Ascending aorta (tissue), 2 donors: ENCODE measurements at places on chromosomes 3 and 15. TPM values are rescaled to one million over a fixed set of nuclear protein-coding genes. Genes with fewer than 3 reads are reported as not detected.
A peak's percentile ranks its signal among the peaks of the same experiment; 100 is the strongest.

RASGRP1 gene
- not detected for total RNA-seq

GRCh38 chr3:112074616-112075497, 11.3 kb upstream of the C3orf52 start:
- no peak for DNase-seq
- H3K36me3 ChIP-seq = no peaks in the 10 kb centered on the region
- no peak overlapping the region for H3K4me3 ChIP-seq
- no peak overlapping the region for H3K27ac ChIP-seq

DNA sequence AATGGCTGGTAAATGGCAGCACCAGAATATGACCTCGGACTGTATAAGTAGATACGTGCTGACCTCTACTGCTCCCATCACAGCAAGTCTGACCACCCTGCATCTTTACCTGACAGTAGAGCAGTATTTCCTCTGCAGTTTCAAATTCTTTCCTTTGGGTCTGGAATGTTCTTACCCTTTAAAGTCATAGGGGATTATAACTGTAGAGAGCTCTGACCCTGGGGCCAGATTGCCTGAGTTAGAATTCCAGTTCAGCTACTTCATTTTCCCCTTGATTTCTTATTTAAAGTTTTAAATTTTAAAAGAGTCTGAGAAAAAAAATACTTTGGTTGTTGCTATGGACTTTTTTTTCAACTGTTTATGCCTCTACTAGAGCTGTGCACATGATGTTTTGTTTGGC, 237.7 kb downstream of the NR1D2 start:
- H3K27me3 ChIP-seq = no peaks in the 10 kb centered on the region
- H3K4me3 ChIP-seq = no peak overlapping the region
- H3K27ac ChIP-seq = peak overlapping the region; percentile 72
- no peaks in the 10 kb centered on the region for H3K36me3 ChIP-seq

GRCh38 chr3:61858054-61858453, 296.7 kb downstream of the PTPRG start:
- H3K4me1 ChIP-seq = no peaks in the 10 kb centered on the region
- no peaks in the 10 kb centered on the region for H3K36me3 ChIP-seq
- no peak for DNase-seq
- no peak overlapping the region for H3K27ac ChIP-seq

- H3K27me3 ChIP-seq = no peaks in the 10 kb centered on the region
- no peak for DNase-seq
- no peaks in the 10 kb centered on the region for H3K36me3 ChIP-seq
- H3K27ac ChIP-seq = no peak overlapping the region
These were observed 61.2 kb upstream of the TNFAIP8L3 start for GRCh38 chr15:51155891-51156290.

DNA sequence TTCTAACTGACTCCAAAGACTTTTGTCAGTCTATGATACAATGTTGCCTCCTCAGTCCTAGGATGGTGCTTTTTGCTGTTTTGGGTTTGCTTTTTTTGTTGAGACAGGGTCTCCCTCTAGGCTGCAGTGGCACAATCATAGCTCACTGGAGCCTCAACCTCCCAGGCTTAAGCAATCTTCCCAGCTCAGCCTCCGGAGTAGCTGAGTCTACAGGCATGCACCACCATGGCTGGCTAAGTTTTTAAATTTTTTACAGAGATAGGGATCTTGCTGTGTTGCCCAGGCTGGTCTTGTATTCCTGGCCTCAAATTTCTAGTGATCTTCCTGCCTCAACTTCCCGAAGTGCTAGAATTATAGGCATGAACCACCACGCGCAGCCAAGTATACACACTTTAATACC, 22.5 kb downstream of the RUBCN start:
- peaks cover 14% of the 10 kb centered on the region for H3K4me1 ChIP-seq
- no peak overlapping the region for H3K4me3 ChIP-seq
- peak overlapping the region; percentile 93 for H3K27ac ChIP-seq
- peak; percentile 39 for DNase-seq

- DNase-seq = no peak
- H3K27me3 ChIP-seq = no peaks in the 10 kb centered on the region
- H3K27ac ChIP-seq = no peak overlapping the region
These were observed 6.2 kb upstream of the CTDSPL start for GRCh38 chr3:37855363-37855970.

DNA sequence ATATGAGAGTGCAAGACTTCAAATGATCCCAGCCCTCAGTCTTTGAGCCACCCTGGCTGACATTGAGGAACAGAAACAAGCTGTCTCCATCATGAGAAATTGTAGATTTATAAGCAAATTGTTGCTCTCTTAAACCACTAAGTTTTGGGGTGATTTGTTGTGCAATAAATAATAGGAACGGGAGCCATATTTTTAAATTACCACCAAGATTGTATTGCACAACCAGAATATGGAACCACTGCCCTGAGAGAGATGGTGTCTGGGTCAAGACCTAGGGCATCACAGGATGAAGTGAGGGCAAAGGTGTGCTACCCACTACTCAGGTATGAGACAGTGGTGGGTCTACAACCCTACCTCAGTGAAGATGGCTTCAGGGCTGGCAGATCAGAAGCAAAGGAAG, 2.3 kb upstream of the CFAP92 start:
- H3K27me3 ChIP-seq = no peaks in the 10 kb centered on the region
- H3K4me1 ChIP-seq = peaks cover 8% of the 10 kb centered on the region
- no peak overlapping the region for H3K4me3 ChIP-seq
- H3K27ac ChIP-seq = no peak overlapping the region
- no peaks in the 10 kb centered on the region for H3K36me3 ChIP-seq

- H3K27ac ChIP-seq = peak overlapping the region; percentile 93
- H3K4me3 ChIP-seq = peak overlapping the region; percentile 88
- H3K4me1 ChIP-seq = peaks cover 4% of the 10 kb centered on the region
These were observed 922 bp downstream of the ADPRH start for GRCh38 chr3:119580067-119580760.
